ENCODE measurements at places on chromosomes 2 and 18.

DNA sequence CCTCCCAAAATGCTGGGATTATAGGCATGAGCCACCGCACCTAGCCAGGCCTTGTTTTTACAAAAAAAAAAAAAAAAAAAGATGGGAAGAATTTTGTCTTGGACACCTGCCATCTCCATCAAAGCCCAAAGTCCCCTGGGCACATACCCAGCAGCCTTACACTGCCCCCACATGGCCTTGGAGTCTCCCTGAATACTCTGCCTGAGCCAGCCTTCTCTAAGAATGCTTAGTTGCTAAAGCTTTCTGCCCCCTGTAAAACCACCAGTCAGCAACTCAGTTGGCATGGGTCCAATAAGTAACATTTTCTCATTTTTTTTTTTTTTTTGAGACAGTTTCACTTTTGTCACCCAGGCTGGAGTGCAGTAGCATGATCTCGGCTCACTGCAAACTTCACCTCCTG is 40.6 kb downstream of the SPC25 start:
- no peak for DNase-seq

DNA sequence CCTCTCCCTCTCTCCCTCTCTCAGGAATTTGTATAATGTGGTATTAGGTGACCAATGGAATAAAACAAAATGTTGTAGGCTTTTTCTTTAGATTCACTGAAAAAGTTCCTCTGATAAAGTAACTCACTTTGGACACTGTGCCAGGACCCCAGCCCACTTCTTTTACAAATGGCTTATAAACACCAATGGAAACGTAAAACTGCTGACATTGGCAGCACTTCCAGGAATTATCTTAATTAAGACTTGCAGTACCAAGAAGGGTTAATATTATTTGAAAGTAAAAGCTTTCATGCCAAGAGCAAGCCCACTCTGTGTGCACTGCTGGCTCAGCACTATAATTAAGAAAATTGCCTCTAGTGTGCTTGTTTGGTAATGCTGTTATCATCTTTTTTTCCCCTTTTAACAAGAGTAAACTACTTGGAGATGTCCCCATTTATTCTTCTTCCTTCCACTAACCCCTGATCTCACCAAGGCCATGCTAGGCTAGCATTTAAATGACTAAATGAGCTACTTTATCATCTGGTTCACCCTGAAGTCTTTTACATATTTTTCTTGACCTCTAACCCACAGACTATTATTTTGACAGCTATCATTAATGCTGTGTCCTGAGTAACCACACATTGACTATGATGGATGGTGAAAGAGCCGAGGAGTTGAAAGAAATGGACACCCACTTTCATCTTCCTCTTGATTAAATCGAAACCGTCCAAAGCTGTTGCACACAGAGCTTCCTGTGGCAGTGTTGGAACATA is 232.2 kb upstream of the ETAA1 start:
- DNase-seq, result no peak

DNA sequence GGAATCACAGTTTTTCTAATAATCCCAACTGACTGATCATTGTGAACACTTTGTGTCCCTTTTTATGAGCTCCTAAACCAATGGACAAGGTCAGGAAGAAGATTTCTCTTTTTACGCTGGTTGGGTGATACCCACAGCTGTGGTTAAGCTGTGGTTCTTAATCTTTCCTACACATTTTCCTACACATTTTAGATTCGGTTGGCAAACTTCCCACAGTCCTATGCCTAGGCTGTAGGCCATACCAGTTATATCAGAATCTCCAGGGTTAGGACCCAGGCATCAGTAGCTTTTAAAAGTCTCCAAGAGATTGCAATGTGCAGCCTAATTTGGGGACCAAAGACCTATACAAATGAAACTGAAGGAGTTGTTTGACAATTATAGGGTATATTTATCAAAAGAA is 203.0 kb downstream of the SP3 start:
- no peak for DNase-seq

- no peak for DNase-seq
Measured at GRCh38 chr18:60965856-60966255, 367.4 kb upstream of the CDH20 start.

- no peak for DNase-seq
Measured at GRCh38 chr2:12714391-12715221, 2.1 kb upstream of the TRIB2 start.

DNA sequence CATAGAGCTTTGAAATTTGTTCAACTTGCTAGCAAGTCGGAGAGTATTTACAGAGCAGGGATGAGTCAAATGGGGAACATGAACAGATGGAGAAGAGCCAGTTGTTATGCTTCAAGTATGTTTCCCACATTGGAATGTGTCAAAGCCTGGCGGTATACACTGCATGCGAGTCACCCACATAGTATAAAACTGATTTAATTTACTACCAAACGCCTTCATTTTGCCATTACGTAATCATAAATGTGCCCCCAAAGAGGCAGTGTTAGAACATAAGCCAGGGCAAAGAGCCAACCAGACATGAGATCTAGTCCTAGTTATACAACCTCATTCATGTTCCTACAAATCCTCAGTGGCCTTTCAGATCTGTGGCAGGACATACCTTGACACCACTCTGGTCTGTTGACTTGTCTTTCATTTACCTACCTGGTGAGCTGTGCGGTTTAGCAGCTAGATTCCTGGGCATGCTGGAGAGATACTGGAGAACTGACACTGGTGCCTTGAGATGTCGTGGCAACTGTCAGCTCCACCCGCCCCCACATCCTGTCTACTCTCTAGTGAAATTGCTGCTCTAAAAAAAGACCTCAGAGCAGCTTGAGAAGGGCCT is 21.7 kb upstream of the NRP2 start:
- no peak for DNase-seq

- no peak for DNase-seq
Measured at GRCh38 chr18:59621027-59621426, 76.2 kb downstream of the CCBE1 start.

- DNase-seq, result no peak
Measured at GRCh38 chr2:59920961-59921360, 632.5 kb downstream of the BCL11A start.

- no peak for DNase-seq
Measured at GRCh38 chr2:170831115-170831514, 14.4 kb downstream of the GAD1 start.

- no peak for DNase-seq
Measured at GRCh38 chr18:37577051-37577611, 11.5 kb upstream of the CELF4 start.

DNA sequence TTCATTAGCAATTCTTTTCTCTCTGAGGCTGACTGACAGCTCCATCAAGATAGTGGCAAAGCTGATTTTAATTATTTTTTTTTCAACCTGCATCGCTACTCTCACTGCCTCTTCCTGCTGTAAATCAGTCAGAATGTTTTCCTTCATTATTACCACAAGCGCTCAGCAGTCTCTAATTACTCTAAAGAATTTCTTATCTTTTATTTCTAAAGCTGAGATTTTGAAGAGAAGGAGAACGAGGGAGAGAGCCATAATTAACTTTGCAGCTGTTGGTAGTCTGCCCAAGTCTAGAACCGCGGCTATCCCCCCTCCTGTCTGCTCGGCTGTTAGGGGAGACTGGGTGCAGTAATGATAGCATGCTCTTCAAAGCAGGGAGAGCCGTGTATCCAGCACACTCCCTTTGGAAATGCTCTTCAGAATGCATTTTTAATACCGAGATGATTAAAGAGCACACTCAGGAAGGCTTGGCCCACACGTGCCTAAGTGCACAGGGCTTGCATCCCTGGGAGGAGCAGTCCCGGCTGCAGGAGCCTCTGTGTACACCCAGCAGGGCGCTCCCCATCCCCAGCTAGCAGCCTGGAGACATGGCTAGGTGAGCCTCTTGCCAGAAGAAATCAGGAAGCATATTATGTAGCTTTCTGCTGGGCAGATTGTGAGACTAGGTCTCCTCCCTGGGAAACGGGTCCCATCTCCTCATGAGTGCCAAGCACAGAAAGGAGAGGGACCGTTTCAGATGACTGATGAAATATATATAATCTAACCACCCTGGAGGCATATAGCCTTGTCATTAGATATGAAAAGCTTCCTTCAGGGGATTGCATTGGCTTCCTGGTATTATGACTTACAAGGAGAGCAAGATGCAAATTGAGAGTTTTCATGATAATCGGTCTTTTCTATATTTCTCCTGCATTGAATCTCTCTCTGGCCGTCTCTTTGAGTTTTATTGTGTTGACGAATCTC is 555.2 kb downstream of the CMPK2 start:
- no peak for DNase-seq

GRCh38 chr2:70019096-70019495 is 57.7 kb upstream of the ASPRV1 start:
- no peak for DNase-seq

DNA sequence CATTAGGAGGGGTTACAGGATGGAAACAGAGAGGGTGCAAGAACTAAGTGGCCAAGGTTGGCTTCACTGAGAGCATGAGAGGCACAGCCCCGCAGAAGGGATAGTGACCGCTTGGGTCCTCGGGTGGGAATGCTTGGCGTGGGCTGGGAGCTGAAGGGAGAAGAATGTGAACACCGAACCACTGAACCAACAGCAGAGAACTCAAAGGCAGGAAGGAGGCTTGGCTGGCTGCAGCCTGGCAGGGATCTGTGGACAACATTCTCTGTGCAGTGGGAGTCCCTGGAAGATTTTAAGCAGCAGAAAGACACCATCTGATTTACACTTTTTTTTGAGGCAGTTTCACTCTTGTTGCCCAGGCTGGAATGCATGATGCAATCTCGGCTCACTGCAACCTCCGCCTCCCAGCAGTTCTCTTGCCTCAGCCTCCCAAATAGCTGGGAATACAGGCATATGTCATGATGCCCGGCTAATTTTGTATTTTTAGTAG is 33.9 kb downstream of the SOWAHC start:
- DNase-seq, result no peak

- no peak for DNase-seq
Measured at GRCh38 chr2:27587025-27587424, 4.2 kb downstream of the ZNF512 start.

DNA sequence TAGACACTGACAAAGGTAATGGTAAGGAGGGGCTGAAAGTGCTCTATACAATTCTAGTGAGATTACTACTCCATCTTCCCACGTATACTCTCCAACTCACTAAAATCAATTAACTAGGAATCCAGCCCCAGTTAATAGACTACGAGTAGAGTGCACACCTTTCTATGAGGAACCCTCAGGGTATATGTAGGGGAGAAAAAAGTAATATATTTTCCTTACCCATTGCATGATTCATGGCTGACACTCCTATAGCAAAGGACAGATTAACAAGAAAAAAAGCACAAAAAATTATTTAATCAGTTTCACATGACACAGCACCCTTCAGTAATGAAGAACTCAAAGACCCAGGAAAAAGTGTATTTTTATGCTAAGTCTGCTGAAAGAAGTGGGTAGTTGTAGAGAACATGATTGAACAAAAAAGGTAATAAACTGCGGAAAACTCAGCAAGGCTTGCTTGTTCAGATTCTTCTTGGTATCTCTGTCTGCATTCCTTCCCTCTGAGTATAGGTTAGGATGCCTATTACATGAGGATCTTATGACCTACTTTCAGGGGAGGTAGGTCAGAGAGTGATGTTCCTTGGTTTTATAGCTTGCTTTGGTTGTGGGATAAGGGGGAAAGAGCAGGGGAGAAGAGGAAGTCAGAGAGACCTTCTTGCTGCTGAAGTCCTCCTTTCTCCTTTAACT is 342.0 kb upstream of the DLGAP1 start:
- no peak for DNase-seq

Measured in stimulated activated CD8-positive, alpha-beta memory T cell treated with anti-CD3 and anti-CD28 coated beads, Interleukin-7, amount 100 ng/mL, for 1 hour (primary cell).